ENCODE measurements at places on chromosomes 2 and 18.

- H3K4me3 ChIP-seq = no peak overlapping the region
- H3K4me1 ChIP-seq = peaks cover 10% of the 10 kb centered on the region
- no peaks in the 10 kb centered on the region for H3K36me3 ChIP-seq
- no peaks in the 10 kb centered on the region for H3K27me3 ChIP-seq
- no peak overlapping the region for H3K27ac ChIP-seq
Measured at GRCh38 chr18:3046216-3046808, 33.4 kb upstream of the LPIN2 start.

- H3K27ac ChIP-seq = peak overlapping the region; percentile 79
- H3K27me3 ChIP-seq = peaks cover 3% of the 10 kb centered on the region
- no peak overlapping the region for H3K4me3 ChIP-seq
- DNase-seq = peak; percentile 51
- no peaks in the 10 kb centered on the region for H3K36me3 ChIP-seq
Measured at GRCh38 chr2:158953454-158953853, 15.0 kb upstream of the TANC1 start.

DNA sequence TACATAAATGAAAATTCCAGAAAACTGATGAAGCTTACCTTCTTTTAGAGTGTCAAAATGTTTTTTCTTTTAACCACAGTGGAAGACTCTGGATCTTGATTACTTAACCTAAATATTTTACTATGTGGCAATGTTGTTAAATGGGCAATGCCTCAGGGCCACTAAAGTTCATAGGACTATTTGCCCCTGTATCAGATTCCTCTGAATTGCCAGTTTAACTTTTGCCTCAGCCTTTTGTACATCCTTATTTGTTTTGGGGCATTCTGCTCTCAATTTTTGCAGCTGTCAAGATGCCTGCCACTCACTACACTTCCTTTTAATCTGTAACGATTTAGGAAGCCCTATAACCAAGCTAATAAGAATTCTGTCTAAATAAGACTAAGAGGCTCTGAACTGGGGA, 31.7 kb upstream of the SERTAD2 start:
- H3K27me3 ChIP-seq = no peaks in the 10 kb centered on the region
- H3K4me3 ChIP-seq = no peak overlapping the region
- H3K4me1 ChIP-seq = no peaks in the 10 kb centered on the region
- no peak overlapping the region for H3K27ac ChIP-seq
- H3K36me3 ChIP-seq = no peaks in the 10 kb centered on the region

GRCh38 chr2:201118961-201119854, 3.2 kb downstream of the CFLAR start:
- peak overlapping the region; percentile 86 for H3K4me3 ChIP-seq
- no peaks in the 10 kb centered on the region for H3K36me3 ChIP-seq
- DNase-seq = no peak

GRCh38 chr2:54809819-54810218, 86.4 kb downstream of the EML6 start:
- no peak overlapping the region for H3K4me3 ChIP-seq
- no peak for DNase-seq

- H3K4me1 ChIP-seq = peaks cover 5% of the 10 kb centered on the region
- H3K27ac ChIP-seq = peak overlapping the region; percentile 30
- no peak overlapping the region for H3K4me3 ChIP-seq
- no peak for DNase-seq
- H3K27me3 ChIP-seq = no peaks in the 10 kb centered on the region
Measured at GRCh38 chr18:26777351-26778053, 88.0 kb downstream of the AQP4 start.

- no peaks in the 10 kb centered on the region for H3K36me3 ChIP-seq
- H3K27ac ChIP-seq = no peak overlapping the region
- no peak overlapping the region for H3K4me3 ChIP-seq
- no peak for DNase-seq
Measured at GRCh38 chr2:129882476-129882875, 97.0 kb upstream of the RAB6C start.

- H3K27ac ChIP-seq = no peak overlapping the region
- H3K4me3 ChIP-seq = no peak overlapping the region
- peaks cover 31% of the 10 kb centered on the region for H3K4me1 ChIP-seq
- no peaks in the 10 kb centered on the region for H3K27me3 ChIP-seq
- no peak for DNase-seq
Measured at GRCh38 chr2:101147971-101148370, 3.2 kb downstream of the TBC1D8 start.

GRCh38 chr2:136005462-136006196, 20.2 kb upstream of the DARS1 start:
- H3K36me3 ChIP-seq = no peaks in the 10 kb centered on the region
- H3K4me1 ChIP-seq = peaks cover 3% of the 10 kb centered on the region
- H3K4me3 ChIP-seq = no peak overlapping the region

DNA sequence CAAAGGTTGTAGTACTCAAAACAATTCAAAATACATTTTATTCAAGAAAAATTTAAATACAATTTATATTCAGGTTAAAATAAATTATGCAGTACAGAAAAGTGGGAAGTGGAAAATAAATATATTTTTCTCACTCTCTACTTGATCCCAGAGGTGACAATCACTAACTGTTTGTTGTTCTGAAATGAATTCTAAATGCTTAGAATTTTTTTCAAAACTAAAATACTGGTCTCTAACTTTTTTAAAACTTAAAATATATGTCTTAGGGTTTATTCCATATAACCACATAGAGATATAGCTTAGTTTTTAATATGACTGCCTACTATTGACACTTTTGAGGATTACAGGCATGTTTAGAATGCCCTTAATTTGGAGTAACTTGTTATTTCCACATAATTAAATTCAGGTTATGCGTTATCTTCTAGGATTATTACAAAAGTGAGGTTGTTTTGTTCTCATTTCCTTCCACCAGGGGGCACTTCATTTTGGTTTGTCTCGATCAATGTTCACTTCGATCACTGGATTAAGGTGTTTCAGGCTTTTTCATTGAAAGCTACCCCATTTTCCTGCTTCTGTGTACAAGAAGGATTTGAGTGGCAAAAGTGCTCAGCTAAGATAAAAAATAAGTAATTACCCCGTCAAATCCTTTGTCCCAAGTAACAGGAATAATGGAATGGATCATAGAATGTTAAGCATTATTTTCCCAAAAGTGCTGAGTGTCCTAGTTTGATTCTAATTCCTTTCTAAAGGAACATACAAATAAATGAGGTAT, 27.1 kb upstream of the TFPI start:
- peak; percentile 82 for DNase-seq
- H3K4me1 ChIP-seq = no peaks in the 10 kb centered on the region
- no peak overlapping the region for H3K27ac ChIP-seq
- peak overlapping the region; percentile 31 for H3K4me3 ChIP-seq
- no peaks in the 10 kb centered on the region for H3K27me3 ChIP-seq

DNA sequence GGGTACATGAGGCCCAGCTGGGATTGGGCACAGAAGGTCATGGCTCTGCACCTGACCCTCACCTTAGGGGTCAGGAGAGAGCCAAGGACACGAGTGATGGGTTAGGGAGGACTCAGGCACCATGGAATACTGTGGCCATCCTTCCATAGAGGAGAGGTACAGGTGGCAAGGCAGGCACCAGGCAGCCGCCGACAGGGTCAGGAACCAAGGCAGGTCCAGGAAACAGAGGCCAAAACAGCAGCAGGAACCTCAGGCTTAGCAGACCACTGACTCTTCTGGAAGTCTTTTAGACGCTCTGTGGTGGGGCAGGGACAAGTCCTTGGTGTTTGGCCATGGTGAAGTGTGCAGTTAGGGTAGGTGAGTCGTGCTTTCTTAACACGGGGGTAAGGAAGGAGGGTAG, 128.0 kb downstream of the NEDD4L start:
- peaks cover 4% of the 10 kb centered on the region for H3K36me3 ChIP-seq
- no peak overlapping the region for H3K4me3 ChIP-seq
- no peaks in the 10 kb centered on the region for H3K27me3 ChIP-seq
- H3K27ac ChIP-seq = no peak overlapping the region
- DNase-seq = no peak
- H3K4me1 ChIP-seq = peaks cover 29% of the 10 kb centered on the region

DNA sequence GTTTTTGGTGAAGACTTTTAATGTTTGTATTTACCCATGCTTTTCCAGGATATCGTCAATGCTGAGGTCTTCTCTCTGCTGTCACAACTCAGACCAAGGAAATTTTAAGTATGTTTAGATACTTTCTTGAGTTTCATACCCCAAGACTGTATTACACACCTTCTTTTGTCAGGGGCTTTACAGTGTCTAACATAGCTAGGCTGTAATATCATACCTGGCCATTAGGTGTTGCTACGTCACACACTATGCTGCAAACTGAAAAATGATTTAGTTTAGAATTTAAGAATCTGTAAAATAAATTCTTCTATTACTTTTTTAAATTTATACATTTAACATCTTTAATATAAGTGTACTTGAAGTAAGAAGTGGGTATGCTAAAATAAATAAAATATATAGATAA, 358.4 kb upstream of the NRP2 start:
- DNase-seq = no peak
- H3K27me3 ChIP-seq = no peaks in the 10 kb centered on the region
- no peak overlapping the region for H3K4me3 ChIP-seq
- no peak overlapping the region for H3K27ac ChIP-seq
- no peaks in the 10 kb centered on the region for H3K36me3 ChIP-seq
- H3K4me1 ChIP-seq = no peaks in the 10 kb centered on the region

DNA sequence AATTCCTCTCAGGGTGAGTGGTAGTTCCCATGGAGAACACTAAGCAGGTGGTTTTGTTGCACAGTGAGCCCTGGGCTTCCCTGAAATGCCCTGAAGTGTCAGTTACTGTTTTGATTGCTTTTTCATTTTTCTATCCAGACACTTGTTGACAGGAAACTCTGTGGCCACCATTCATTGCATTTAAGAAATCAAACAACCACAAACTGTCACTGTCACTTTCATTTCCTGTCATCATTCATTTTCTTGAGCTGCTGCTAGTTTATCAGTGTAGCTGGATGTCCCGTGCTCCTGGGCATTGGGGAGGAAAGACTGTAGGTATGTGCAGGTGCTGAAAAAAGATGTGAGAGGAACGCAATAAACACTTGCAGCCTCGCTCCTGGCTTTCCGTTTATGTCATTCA, 891.6 kb upstream of the ZEB2 start:
- H3K27ac ChIP-seq = no peak overlapping the region
- no peaks in the 10 kb centered on the region for H3K27me3 ChIP-seq
- no peaks in the 10 kb centered on the region for H3K4me1 ChIP-seq
- DNase-seq = no peak
- no peak overlapping the region for H3K4me3 ChIP-seq

DNA sequence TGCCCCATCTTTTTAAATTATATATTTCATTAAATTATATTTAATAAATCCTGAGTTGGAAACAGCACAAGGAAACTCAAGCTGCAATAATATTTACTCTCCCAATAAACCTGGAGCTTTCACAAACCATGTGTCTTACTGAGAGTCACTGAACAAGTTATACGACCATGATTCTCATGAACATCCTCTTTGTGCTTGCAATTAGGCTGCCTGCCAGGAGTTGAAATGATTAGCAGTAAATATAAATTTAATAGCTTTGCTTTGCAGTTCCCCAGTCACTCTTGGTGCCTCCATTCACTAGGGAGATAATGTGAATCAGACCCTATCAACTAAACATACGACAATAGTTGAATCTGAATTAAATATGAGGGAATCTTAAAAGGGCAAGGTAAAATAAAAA, 905.1 kb downstream of the NRXN1 start:
- H3K36me3 ChIP-seq = no peaks in the 10 kb centered on the region
- peak overlapping the region; percentile 49 for H3K27ac ChIP-seq
- H3K4me3 ChIP-seq = no peak overlapping the region
- DNase-seq = peak; percentile 45
- H3K27me3 ChIP-seq = no peaks in the 10 kb centered on the region

DNA sequence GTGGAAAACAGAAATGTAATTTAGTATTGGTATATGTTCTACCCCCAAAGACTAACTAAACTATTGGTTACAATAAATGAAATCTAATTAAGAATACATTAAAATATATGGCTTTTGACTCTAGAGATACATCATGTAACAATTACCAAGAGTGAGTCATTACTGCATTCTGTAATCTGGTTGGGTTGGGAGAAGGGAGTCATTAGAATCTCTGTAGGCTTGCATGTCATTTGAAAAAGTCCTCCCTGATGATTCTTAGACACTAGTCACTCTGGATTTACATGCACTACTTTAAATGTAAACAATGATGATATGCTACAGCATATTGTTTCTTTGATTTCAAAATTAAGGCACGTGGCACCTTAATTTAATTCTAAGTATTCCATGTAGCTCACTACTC, 293.4 kb upstream of the CHST9 start:
- no peaks in the 10 kb centered on the region for H3K27me3 ChIP-seq
- no peaks in the 10 kb centered on the region for H3K4me1 ChIP-seq
- no peak overlapping the region for H3K4me3 ChIP-seq

- H3K4me1 ChIP-seq = no peaks in the 10 kb centered on the region
- no peaks in the 10 kb centered on the region for H3K36me3 ChIP-seq
- H3K4me3 ChIP-seq = no peak overlapping the region
- no peaks in the 10 kb centered on the region for H3K27me3 ChIP-seq
Measured at GRCh38 chr2:164080486-164080885, 344.7 kb upstream of the FIGN start.

DNA sequence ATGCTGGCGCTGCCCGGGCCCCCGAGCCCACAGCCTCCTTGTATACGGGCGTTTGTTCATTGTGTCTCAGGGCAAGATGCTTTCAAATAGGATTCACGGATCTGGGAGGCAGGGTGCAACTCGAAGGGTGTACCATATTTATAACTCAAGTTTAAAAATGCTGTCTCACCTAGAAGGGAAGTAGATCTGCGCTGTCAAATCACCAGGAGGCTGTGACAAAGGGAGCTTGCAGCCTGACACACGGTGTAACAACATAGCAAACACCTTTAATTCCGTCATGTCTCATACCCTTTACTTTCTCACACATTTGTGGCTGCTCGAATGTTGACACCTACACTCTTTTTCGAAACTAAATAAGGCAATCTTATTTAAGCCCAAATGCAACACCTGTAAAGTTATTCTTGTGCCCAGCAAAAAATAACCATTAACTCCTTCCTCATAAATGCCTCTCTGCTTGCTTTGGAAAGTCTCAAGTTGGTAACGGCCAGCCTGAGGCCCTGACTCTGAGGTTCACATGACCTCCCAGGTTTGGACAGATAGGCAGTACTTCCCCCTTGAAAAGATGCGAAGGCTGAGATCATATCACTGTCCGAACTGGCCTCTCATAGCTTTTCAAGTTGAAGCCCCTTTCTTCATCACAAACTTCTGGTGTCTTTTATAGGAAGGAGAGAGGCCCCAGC, 11.6 kb downstream of the ZEB2 start:
- no peaks in the 10 kb centered on the region for H3K36me3 ChIP-seq
- H3K27me3 ChIP-seq = no peaks in the 10 kb centered on the region
- H3K4me3 ChIP-seq = peak overlapping the region; percentile 1
- DNase-seq = no peak
- peaks cover 32% of the 10 kb centered on the region for H3K4me1 ChIP-seq

DNA sequence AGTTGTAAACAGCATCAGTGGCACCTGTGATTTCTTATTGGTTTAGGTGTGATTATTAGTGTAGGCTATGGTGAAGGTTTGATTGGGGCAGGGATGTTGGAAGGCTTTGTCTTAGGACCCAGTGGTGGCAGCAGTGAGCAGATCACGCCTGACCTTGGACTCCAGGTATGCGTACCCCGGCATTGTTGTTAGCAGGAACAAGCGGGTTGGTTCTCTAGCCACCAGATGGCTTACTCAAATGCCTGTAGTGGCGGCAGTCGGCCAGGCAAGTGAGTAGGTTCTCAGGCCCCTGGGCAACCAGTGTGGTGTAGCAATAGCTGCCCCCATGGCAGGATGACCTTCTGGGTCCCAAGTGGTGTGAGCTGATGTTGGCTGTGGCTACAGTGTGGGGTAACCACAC, 558.3 kb downstream of the KCNJ3 start:
- no peak overlapping the region for H3K27ac ChIP-seq
- H3K36me3 ChIP-seq = no peaks in the 10 kb centered on the region
- DNase-seq = no peak
- no peaks in the 10 kb centered on the region for H3K4me1 ChIP-seq
